NCI-H526 treated with DMSO at 0.1 percent for 48 hours (cell line): ENCODE measurements at places on chromosomes 1 and 21.

GRCh38 chr21:28220680-28221079 lies 772.0 kb downstream of the LTN1 start:
- DNase-seq, result no peak

DNA sequence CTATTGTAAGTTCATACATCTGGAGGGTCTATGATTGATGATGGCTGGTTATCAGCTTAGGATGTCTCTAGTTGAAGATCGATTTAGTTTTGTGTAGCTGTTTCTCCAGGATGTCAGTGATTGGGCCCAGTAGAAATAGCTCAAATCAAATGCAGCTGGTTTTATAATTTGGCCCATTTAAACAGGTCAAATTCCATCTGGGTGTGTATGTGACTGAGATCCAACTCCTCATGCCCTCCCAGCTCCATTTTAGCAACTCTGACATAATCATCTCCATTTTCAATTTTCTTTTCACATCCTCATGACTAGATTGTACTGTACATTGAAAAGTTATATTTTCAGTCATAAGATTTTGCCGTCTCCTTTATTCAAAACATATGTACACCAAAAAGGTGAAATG lies 99.2 kb downstream of the TPR start:
- DNase-seq, result no peak

DNA sequence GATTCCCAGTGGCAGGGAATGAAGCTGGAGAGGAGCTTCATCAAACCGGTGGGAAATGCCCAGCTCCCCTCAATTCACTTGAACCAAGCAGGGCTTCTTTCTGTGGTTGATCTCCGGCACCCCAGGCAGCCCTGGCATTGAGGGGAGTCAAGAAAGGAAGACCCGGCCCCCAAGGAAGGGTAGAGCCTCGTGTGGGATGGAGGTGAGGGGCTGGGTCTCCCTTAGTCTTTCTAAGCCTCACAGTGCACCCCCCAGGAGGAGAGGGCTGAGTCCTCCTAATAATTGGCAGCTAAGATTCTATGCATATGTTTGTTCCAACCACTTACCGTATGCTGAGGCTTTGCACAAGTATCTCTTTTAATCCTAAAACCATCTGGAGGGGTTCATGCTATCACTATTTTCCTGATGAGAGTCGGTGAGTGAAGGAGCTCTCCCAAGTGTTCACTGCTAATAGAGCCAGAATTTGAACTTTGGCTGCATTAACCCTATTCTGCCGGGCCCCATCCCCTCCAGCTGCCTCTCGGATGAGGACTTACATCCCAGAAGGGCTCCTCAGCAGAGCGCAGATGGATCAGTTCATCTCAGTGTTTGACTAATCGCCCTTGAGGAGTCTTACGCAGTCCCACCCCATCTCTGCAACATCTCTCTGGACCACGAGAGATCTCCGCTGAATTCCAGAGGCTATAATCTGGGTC lies 33.1 kb upstream of the TMEM51 start:
- DNase-seq, result no peak

DNA sequence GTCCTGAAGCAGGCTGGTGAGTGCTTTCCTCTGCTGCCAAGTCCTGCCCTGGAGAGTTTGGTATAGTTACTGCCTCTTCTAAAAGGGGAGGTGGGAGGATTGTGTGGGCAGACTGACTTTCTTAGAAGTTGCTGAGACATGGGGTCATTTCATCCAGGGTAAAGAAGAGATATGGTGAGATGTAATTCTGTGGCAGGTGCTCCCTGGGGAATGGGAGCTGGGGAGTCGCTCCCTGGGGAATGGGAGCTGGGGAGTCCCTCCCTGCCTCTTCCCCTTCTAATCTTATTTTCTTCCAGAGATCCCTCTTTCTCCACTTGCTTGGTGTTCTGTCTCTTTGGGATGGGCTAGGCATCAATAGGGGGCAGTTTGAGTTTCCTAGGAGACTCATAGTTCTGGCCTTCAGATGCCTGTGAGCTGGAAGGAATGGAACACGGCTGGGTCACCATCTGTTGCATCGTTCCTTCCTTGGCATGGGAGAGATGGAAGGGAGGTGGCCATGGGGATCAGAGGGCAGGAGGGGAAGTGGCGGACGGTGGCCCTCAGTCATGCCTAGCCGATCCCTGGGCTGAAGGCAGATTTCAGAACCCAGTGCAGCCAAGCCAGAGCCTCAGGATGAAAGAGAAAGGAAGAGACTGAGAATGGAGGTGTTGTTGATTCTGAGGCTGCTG lies 59.0 kb downstream of the NFASC start:
- DNase-seq, result no peak

GRCh38 chr1:30525631-30525970 lies 197.8 kb downstream of the MATN1 start:
- DNase-seq, result no peak

GRCh38 chr1:20411196-20411980 lies 74.6 kb downstream of the CAMK2N1 start:
- no peak for DNase-seq

- DNase-seq, result no peak
Measured at GRCh38 chr1:81477710-81478109, 323.0 kb upstream of the ADGRL2 start.
